ENCODE measurements at places on chromosomes 16 and 17.
A peak's percentile ranks its signal among the peaks of the same experiment; 100 is the strongest.

GRCh38 chr16:11618107-11618717, 31.5 kb upstream of the LITAF start:
- no peak for DNase-seq

- no peak for DNase-seq
These were observed 15.3 kb upstream of the IL21R start for GRCh38 chr16:27386674-27387073.

DNA sequence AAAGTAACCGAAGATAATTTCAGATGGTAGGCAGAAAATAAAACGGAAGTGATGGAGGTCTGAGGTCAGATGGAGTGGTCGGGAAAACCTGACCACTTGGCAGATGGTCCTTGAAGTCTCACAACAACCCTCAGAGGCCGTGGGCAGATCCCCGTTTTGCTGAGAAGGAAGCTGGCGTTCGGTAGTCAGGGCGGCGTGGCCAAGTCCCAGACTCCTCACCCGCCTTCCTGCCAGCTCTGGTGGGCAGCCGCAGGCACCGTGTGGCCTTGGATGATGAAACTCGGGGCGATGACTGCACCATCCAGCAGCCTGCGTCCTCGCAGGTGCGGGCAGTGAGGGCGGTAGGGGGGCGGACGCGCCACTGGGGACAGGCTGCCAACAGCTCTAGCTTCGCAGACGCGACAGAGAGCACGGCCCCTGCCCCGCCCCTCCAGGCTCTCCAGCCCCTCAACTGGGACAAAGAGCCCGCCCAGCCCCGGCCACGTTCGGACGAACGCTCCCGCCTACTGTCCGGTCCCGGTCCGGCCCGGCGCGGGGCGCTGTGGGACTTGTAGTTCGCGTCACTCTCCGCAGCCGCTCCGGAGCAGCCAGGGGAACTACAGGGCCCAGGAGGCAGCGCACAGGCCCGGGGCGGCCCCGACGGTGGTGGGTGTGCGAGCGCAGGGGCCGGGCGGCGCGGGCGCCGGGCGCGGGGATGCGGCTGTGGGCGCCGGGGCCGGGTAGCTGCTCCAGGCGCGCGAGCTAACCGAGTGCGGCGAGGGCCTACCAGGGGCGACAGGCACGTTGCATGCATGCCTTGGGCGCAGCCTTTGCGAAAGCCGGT, at the start of gene GPT2:
GPT2 (plus strand) TSS at position 673 of the 823 bp plus-strand sequence. CDS start 354 bp downstream, outside the sequence.
- peak; percentile 55 for DNase-seq

DNA sequence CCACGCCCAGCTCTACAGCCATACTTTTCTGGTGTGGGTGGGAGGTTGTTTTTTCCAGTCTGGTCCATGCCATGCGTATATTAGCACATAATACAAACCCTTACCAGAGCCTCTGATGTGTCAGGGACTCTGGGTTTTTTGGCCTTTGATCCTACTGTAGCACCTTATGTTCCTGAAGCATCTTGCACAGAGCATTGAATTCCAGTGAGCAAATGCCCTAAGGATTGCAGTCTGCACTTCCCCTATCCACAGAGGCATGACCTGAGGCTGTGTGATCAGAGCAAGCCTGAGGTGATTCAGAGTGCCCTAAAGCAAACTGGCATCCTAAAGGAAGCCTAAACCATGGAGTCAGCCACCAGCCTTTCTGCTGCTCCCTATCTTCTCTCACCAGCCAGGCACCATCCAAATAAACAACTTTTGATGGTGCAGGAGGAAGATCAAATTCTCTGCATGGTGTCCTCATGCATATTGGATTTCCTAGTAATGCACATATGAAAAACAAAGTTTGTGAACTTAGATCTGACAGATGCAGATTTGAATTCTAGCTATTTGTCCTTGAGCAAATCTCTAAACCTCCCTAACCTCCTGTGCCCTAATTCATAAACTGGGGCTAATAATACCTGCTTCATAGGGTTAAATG, 41.2 kb upstream of the HAS3 start:
- DNase-seq: no peak

DNA sequence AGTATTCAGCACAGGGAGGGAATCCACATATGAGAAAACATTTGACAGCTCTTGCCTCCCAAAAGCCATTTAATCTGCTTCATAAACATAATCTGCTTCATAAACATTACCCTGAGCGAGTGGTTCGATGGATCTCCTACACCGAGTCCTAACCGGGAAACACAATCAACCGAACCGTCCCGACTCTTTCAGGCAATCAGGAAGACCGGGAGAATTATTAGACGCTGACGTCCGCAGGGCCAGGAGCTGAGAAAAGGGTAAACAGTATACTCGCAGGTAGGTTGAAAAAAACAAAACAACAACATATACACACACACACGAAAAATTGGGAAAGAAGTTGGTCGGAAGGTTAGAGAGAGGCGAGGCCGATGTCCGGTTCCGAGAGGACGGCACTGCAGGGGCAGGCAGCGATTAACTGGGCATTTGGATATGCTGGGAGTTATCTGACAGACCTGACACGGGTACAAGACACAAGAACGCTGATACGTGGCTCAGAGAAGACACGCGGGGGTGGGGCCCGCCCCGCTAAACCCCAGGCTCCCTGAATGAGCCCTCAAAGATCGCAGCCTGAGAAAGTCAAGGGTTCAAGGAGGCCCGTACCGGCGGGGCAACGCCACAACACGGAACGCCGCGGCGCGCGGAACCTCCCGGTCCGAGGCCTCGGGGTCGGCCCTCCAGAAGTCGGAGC, 585 bp downstream of the AP1G1 start:
- DNase-seq: no peak

- DNase-seq: no peak
These were observed 19.0 kb downstream of the ACOX1 start for GRCh38 chr17:75959839-75960511.

DNA sequence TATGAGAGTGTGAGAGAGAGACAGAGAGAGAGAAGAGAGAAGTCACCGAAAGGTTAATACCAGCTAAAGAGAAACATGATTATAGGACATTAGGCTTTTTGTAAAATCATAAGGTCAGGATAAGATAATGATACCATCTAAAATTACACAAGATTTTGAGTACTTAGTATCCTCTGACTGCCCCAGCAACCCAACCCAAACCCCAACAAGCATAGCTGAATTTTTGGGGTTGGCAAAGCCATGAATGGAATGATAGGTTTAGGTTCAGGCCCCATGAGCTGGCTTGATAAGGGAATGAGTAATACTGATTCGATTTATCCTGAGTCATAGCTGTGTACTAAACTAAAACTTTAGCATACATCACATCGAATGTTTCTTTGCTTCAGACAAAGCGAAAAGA, 259.5 kb downstream of the IRX3 start:
- no peak for DNase-seq

DNA sequence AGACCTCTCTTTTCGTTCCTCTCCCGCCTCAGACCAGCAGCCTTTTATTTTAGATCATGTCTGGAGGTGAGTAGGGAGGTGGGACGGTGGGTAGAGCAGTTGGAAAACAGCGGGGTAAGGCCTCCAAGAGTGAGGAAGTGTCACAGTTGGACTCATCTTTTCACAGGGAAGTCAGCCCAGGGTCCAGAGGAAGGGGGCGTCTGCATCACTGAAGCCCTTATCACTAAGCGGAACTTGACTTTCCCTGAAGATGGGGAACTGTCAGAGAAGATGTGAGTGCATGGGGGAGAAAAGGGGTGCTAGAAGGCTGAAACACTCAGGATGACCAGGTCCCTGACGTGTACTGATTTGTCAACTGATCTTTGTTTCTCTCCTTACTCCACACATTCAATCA, 461 bp downstream of the LRRC46 start:
- DNase-seq: no peak

GRCh38 chr16:69171325-69172084, 15.5 kb upstream of the SNTB2 start:
- no peak for DNase-seq

- DNase-seq: no peak
These were observed 85.6 kb downstream of the MSI2 start for GRCh38 chr17:57341611-57342540.

GRCh38 chr16:65867276-65867960, 499.1 kb upstream of the CDH5 start:
- DNase-seq: no peak

- no peak for DNase-seq
These were observed 21.1 kb upstream of the PHF12 start for GRCh38 chr17:28972437-28972836.

GRCh38 chr16:23006380-23006779, 142.9 kb downstream of the USP31 start:
- DNase-seq: no peak

- DNase-seq: no peak
These were observed 32.2 kb downstream of the TRIM37 start for GRCh38 chr17:59074494-59074893.

GRCh38 chr17:27956601-27957445, 63.7 kb upstream of the LYRM9 start:
- no peak for DNase-seq

DNA sequence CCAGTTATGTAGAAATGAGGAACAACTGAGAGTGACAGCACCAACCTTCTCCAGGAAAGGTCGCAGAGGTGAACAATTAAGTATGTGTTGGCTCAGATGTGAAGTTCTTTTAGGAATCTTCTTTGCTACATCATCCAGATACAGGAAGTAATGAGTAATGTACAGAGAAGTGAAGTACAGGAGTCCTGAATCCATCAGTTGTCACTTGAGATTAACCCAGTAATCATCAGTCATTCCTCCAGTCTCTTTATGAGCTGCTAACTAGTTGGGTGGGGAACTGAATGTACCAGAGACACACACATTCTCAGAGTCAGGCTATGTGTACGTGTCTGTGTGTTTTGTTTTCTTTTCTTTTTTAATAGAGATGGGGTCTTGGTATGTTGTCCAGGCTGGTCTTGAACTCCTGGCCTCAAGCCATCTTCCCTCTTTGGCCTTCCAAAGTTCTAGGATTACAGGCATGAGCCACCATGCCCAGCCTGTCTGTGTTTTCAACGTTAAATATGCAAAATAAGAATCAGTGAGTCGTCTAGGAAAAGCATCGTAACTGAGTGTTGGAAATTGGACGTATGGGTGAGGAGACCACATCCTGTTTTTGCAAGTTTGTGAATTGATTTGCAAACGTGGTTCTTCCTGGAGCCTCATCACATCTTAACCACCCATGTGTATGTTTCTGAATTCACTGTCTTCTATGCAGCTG, 19.9 kb downstream of the ZNF200 start:
- peak; percentile 60 for DNase-seq

- DNase-seq: no peak
These were observed 23.4 kb downstream of the NDEL1 start for GRCh38 chr17:8459107-8459506.

GRCh38 chr17:63956296-63956920, 16.3 kb downstream of the SCN4A start:
- no peak for DNase-seq

GRCh38 chr17:68498479-68499326, 13.5 kb upstream of the PRKAR1A start:
- DNase-seq: no peak

- DNase-seq: no peak
These were observed 1.0 kb upstream of the SALL1 start for GRCh38 chr16:51151961-51152663.

DNA sequence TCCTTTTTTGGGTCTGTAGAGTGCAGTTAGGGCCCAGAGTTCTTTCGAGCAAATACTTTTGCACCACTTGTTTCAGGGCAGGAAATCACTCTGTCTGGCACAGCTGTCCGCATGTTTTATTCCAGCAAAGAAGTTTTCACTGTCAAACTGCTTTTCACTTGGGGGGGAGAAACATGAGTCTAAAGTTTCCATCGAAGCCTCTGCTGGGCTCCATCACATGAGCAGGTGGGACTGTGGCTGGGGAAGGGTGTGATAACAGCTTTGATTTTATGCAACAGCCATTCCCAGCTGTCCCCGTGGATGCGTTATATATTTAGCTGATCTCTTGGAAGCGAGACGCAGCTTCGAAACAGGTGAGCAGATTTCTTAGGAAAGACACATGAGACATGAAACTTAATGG, 288.6 kb downstream of the SNX29 start:
- DNase-seq: no peak

GRCh38 chr17:79664930-79665737, 54.3 kb upstream of the RBFOX3 start:
- no peak for DNase-seq

GRCh38 chr17:79223953-79224352, 149.3 kb downstream of the ENGASE start:
- DNase-seq: no peak

DNA sequence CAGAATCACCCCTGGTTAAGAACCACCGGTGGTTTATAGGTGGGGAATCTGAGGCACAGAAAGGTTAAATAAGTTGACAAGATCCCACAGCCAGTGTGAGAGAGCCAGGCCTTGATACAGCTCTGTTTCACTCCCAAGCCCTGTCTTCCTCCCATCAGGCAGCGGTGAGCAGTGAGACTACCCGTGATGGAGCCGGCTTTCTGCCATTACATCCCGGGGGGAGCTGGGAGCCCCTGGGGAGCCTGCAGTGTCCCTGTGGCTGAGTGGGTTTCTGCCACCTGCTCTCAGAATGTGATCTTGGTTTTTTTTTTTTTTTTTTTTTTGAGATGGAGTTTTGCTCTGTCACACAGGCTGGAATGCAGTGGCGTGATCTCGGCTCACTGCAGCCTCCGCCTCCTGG, 66.4 kb downstream of the ABCC1 start:
- DNase-seq: no peak
